Putamen (tissue), 1 donor: ENCODE measurements at places on chromosomes 6 and 20.

DNA sequence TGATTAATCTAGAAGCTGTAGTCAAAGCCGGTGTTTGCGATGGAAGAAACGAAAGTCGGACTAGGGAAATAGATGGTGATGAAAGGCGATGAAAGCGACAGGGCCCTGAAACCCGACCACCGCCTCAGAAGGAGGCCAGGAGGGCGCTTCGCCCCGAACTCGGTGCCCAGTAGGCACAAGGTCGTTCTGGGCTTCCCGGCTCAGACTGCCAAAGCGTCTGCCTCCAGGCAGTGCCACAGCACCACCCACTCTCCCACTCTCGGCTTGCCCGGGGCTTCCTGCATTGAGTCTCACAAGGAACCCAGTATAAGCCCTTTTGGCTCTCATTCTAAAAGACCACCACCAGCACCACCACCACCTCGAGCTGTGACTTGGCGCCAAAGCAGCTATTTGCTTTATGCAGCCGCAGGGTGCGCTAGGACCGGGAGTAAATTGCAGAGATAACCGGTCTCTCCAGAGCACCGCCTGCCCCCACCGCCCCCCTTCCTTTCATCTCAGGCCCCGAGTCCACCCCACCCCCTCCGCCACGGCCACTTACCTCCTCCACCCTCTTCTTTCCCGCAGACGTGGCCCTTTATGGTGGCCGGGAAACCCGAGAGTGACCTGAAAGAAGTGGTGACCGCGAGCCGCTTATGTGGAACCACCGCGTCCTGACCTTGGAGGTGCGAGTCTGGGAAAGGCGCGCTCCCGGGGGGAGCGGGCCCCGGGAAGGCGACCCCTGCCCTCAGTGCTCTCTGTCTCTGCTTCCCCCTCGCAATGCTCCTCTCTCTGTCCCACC lies 2.4 kb downstream of the TCF21 start:
- DNase-seq, result no peak

- DNase-seq, result no peak
Observed at GRCh38 chr6:168116975-168117899, 38.2 kb upstream of the FRMD1 start.

GRCh38 chr6:55756531-55757031 lies 118.8 kb downstream of the BMP5 start:
- DNase-seq, result no peak

DNA sequence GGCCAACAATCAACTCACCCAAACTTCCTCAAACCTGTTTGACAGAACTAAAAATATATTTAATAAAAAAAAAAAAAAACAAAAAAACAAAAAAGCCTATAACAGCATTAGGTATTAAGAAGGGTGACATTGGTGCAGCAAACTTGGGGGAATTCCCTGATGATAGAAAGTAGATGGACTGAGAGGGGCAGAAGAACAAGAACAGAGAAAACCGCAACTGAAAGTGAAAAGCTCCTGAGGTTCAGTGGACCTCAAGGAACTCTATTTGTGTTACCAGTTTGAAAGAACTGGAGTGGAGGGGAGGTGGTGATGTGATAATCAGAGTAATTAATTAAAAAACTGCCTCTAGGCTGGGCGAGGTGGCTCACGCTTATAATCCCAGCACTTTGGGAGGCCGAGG lies 53.8 kb downstream of the MACROD2 start:
- DNase-seq, result no peak

DNA sequence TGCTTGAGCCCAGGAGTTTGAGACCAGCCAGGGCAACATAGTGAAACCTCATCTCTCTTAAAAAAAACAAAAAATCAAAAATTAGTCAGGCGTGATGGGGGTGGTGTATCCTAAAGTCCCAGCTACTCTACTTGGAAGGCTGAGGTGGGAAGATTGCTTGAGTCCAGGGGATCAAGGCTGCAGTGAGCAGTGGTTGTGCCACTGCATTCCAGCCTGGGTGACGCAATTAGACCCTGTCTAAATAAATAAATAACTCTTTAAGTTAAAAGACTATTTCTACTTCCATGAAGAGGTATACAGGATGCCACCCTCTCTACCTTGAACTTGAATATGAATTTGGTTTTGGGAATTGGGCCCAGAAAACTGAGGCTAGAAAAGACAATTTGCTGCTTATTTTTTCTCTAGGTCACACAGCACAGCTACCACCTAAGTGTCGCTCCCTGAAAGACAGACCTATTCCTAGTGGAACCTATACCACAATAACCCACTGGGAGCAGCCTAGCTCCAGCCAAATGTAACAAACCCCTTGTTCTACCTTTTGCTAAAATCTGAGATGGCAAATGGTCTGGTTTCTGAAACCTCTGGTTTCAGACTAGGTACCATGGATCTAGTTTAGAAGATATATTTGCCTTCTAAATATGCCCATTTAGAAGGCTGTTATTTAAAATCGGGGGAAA lies 35.2 kb downstream of the HMGCLL1 start:
- DNase-seq, result no peak

DNA sequence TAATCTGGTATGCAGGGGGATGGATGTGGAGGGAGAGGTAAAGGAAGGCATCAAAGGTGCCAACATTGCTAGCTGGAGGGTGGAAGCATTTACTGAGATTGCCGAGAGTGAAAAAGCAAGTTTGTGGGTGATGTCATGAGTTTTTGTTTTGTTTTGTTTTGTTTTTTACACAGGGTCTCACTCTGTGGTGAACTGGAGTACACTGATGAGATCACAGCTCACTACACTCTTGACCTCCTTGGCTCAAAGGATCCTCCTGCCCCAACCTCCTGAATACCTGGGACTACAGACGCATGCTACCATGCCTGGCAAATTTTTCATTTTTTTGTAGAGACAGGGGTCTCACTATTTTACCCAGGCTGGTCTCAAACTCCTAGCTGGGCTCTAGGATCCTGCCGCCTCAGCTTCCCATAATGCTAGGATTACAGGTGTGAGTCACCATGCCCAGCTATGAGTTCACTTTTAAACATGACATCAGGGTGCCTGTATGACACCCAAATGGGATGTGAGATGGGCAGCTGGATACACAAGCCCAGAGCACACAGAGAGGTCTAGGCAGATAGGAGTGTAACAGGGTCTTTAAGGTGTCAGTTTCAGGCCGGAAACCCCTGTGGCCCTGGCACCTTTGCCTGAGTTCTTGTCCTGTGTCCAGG lies 35.1 kb upstream of the HMGA1 start:
- DNase-seq, result no peak

DNA sequence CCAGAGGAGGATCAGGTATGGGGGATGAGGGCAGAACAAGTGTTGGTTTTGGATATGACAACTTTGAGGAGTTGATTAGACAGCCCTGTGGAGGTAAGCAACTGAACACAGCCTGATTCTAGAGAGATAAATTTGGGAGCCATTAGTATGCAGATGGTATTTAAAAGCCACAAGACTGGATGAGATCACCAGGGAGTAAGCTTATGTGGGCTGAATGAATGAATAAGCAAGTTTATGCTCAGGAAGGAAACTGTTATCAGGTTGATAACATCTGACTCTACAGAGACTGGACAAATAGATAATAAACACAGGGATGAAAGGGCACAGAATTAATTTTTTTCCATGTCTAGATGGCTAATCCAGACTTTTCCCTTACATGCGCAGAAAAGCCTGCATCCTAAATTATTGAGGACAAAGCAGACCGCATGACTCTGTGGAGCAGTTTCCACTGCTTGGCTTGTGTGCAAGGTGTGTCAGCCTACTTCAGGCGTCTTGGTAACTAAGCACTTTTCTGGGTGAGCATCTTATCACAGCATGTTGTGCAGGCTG lies 150.6 kb downstream of the GJA10 start:
- DNase-seq, result peak; percentile 18

- no peak for DNase-seq
Observed at GRCh38 chr20:38299963-38300362, 4.0 kb upstream of the BPI start.

GRCh38 chr20:5212907-5213487 lies 86.2 kb downstream of the CDS2 start:
- peak; percentile 81 for DNase-seq

DNA sequence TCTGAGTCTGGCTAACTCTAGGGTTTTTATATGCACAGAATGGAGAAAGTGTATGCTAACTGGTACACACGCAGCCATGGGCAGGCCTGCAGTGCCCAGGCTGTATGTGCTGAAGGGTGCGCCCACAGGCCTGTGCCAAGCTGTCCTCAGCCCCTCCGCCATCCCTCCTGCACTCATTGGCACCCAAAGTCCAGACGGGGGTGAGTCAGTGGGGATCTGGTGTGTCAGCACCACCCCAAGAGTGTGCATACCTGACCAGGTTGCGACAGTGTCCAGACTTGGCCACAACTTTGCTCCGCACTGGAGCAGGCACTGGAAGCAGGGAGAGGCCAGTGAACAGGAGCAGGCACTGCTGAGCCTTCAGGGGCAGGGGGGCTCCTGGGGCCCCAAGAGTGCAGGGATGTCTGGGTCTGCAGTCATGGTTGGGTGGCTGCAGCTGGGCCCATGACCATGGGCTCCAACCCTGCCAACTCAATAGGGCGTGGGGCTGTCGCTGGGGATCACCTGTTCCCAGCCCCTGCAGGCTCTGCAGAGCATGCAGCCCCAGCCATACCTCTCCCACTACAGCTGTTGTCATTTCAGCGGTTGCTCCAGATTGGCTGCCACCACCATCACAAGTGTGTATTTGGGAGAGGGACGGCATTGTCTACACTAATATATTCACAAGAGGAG lies 717.8 kb downstream of the EPHA7 start:
- DNase-seq, result no peak

DNA sequence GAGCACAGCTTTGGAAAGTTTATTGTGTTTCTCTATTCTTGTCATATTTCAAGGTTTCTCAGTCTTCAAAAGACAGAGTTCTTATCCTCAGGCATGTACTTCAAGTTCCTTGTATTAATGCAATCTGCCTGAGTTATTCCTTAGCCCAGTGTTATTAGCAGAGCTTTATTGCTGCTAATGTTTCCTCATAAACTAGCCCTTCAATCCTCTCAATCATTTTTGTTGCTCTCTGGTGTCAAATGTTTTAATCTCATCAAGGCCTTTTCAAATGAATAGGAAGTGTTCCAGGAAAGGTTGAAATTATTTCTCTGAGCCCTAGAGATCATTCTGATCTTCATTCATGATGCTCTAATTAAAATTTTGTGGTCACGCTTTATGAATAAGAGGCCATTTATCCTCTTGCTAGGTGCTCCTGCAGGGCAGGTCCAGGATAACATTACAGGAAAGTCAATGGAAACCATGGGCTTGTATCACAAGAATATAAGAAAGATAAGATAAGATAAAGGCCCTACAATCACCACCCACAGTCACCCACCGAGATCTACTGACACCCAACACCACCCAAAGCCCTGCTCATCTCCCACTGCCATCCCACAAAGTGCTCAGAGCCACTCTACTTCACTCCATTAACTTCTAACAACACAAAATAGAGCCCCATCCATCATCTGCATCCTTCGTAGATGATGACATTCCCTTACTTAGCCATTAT lies 125.9 kb downstream of the COL9A1 start:
- no peak for DNase-seq

GRCh38 chr6:145964948-145965366 lies 799 bp upstream of the SHPRH start:
- no peak for DNase-seq

GRCh38 chr6:51384736-51385135 lies 566.1 kb downstream of the TFAP2B start:
- DNase-seq, result no peak

DNA sequence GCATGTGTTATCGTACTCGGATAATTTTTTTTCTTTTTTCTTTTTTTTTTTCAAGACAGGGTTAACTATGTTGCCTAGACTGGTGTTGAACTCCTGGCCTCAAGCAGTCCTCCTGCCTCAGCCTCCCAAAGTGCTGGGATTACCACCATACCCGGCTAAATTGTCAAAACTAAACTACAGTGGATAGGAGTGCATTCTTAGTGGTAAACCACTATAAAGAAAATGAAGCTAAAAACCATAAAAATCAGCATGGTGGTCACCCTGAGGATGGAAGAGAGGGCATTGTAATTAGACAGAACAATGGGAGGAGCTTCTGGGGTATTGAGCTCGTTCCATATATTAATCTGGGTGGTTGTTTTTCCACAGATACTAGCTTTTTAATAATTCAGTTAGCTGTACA lies 6.2 kb upstream of the ZNF318 start:
- DNase-seq, result no peak

DNA sequence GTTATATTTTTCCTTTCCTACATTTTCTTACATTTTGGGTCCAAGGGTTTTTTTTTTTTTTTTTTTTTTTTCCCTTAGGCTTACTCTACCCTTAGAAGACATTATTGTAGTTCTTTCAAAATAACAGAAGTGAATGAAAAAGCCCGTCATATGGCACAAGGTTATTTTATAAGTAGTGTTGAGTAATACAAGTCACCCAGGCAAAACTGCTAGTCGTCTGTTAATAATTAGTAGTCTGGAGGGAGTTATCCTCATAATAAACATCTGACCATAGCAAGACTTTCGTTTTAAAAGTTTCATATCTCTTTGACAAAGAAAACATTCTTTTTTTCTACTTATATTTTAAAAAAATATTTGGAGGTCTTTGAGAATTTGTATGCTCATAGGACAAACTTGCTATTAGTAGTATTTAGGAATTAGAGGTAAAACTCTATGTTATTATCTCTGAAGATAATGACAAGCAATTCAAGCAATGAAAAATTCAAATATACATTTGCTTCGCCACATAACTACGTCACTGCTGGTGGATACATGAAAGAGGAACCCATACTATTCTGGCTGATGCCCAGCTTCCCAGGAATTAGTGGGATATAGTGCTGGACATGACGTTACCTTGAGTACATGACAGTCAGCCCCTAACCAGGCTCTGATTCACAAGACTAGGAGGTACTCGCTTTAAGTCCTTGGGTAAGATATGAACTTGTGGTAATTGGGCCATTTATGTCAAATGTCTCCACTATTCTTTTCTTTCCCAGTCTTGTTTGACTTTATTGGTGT lies 532.8 kb downstream of the GRIK2 start:
- no peak for DNase-seq

DNA sequence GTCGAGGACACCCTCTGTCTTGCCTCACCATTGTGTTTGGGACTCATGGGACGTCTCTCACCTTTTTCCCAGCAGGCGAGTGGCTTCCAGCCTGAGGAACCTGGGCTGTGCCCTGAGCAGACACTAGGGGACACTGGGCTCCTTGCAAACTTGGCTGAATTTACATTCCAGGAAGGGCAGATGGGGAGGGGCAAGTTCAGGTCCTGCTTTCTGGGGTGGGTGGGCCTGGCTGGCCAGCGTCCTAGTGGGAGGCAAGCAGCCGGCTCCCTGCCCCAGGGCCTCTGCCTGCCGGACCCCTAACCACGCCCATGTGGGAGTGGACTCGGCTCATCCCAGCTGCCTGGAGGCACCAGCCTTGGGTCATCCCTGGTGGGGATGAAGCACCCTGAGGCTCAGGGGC lies 48.2 kb upstream of the MLN start:
- DNase-seq, result no peak

- DNase-seq, result no peak
Observed at GRCh38 chr20:58710481-58711265, 18.1 kb downstream of the NPEPL1 start.

GRCh38 chr20:33940666-33941065 lies 53.0 kb upstream of the RALY start:
- DNase-seq, result no peak

- no peak for DNase-seq
Observed at GRCh38 chr6:27871924-27872638, 40.1 kb downstream of the OR2B2 start.

GRCh38 chr20:11754451-11754850 lies 163.2 kb upstream of the BTBD3 start:
- no peak for DNase-seq

- DNase-seq, result no peak
Observed at GRCh38 chr6:97322226-97322625, 39.2 kb upstream of the MMS22L start.
